Fibroblast of skin of left quadriceps (primary cell): ENCODE measurements at places on chromosomes 16 and 17.

DNA sequence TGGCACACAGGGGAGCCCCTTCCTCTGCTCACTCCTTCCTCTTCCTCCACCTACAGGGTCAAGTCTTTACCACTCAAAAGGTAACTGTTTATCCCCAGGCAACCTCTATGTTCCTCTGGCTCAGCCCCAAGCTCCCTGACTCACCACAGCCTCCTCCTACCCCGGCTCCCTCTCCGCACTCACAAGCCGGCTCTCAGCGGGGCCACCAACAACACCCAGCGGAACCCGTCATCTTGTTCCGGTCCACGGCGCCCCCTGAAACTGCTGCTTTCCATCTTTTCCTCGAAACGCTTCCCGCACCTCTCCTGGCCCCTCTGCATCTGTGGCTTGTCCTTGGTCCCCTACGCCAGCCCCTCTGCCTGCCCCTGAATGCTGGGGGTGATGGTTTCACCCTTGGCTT lies 58.4 kb downstream of the NXN start:
- no peak for DNase-seq

DNA sequence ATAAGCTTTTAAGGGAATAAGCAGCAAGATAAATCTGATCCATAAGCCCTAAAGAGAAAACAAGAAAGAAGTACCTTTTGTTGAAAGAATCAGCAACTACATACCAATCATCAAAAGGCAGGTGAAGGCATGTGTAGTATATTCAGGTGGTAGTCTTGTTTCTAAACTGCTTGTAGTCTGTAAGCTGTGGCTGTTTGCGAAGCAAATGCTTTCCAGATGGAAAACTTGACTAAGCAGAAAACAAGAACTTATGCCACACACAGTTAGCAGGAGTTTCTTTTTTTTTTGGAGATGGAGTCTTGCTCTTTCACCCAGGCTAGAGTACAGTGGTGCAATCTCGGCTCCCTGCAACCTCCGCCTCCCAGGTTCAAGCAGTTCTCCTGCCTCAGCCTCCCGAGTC lies 5.7 kb downstream of the CBX1 start:
- no peak for DNase-seq

DNA sequence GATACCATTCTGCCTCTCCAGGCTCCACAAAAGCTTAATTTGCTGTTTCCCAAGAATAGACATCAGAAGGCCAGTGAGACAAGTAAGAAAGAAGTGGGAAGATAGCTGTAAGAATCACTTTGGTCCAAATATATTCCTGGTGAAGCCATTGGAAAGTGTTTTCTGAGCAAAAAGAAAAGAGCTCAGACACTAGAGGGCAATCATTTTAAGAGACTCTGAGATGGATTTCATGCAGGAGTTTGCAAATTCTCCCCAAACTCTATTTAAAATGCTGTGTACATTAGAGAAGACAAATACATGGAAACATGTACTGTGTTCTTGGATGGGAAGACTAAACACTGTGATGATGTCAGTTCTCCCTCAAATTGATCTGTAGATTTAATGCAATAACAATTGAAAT lies 8.0 kb upstream of the SLC6A2 start:
- no peak for DNase-seq

DNA sequence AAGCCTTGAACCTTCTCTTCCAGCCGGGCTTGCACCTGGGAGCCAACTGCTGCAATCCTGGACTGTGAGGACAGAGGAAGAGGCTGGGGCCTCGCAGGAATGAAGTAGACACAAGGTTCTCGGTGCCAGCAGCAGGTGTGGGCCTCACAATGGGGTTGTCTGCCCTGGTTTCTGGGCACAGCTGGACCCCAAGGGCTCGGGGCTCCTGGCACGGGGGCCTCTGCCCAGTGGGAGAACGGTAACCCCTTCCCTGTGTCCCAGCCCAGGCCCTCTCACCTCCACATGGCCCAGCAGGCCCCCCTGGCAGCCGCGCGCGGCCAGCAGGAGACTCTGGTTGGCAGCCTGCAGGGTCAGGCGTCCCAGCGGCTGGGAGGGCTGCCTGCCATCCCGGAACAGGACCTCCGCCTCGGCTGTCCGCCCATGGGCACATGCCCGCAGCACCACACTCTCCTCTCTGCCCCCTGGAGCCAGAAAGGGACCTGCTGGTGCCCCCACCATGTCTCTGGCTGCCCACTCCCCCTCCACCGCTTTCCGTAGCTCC lies 46.9 kb downstream of the RMI2 start:
- no peak for DNase-seq
